ENCODE measurements at places on chromosomes 2 and 18.

DNA sequence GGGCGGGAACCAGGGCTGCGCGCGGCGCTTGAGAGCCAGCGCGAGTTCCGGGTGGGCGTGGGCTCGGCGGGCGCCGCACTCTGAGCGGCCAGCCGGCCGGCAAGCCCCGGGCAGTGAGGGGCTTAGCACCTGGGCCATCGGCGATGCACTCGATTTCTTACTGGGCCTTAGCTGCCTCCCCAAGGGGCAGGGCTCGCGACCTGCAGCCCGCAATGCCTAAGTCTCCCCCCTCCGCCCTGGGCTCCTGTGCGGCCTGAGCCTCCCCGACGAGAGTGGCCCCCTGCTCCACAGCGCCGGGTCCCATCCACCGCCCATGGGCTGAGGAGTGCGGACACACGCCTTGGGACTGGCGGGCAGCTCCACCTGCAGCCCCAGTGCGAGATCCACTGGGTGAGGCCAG, 36.5 kb upstream of the MAP2 start:
- no peak overlapping the region for H3K4me3 ChIP-seq
- DNase-seq = no peak
- no peaks in the 10 kb centered on the region for H3K27me3 ChIP-seq

DNA sequence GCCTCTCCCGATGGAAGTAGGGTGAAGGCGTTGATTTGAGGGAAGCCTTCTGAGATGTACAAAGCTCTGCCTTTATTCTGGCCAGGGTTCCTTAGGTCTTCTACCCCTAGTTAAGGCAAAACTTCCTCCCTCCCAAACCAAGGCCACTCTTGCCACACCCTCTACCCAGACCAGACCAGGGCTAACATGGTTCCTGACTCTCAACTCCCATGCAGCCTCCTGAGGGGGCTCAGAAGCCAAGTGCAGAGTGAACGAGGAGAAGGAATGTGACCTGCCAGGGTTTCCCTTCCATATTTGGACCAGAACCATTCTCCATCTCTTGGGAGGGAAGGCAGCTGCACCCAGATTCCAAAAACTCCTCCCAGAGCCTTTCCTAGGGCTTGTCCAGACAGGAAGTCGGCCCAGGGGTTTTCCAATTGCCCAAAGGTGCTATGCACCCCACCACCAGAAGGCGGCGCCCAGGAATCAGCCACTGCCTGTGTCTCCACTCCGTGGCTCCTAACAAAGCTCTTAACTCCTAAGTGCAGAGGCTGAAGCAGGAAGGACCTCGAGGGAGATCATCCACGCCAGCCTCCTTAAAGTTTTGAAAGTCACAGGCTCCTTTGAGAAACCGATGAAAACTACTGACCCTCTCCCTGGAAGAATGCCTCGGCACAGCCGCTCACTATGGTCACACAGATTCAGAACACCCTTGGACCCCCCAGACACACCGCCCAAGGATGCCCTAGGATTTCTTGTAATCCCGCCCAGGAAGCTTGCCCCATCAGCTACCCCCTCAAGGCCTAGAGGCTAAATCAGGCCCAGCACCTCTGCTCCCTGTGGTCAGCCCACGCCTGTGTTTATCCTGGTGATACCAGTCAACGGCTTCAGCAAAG, 157.8 kb downstream of the SMAD2 start:
- peak; percentile 79 for DNase-seq
- no peak overlapping the region for H3K4me3 ChIP-seq
- no peaks in the 10 kb centered on the region for H3K27me3 ChIP-seq
- no peak overlapping the region for H3K27ac ChIP-seq
- H3K36me3 ChIP-seq = no peaks in the 10 kb centered on the region
- 0 out of 2 replicates have a peak, but pooled peaks cover under 1% of the 10 kb centered on the region for H3K4me1 ChIP-seq

DNA sequence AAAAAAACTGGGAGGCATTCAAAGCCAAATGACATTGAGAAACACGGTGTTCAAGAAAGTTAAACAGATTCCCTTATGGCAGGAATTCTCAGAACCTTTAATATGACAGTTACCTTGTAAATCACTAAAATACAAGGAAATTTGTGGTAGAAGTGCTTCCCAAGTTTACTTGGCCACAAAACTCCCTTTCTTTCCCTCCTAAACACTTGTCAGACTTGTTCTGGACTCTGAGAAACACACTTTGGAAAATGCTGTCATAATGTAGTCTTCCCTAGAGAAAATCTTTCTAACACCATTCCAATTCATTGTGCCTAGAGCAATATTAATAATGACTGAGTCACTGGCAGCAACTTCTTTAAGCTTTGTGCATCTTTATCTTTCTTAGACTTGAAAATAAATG, 140.4 kb downstream of the ANKRD44 start:
- H3K27me3 ChIP-seq = no peaks in the 10 kb centered on the region
- H3K4me1 ChIP-seq = 0 out of 2 replicates have a peak, but pooled peaks cover 1% of the 10 kb centered on the region
- H3K4me3 ChIP-seq = no peak overlapping the region
- DNase-seq = no peak

- no peaks in the 10 kb centered on the region for H3K4me1 ChIP-seq
- H3K27ac ChIP-seq = no peak overlapping the region
- no peak overlapping the region for H3K4me3 ChIP-seq
- H3K36me3 ChIP-seq = no peaks in the 10 kb centered on the region
- no peaks in the 10 kb centered on the region for H3K27me3 ChIP-seq
- DNase-seq = no peak
These were observed 6.3 kb downstream of the C2orf81 start for GRCh38 chr2:74414881-74415761.

DNA sequence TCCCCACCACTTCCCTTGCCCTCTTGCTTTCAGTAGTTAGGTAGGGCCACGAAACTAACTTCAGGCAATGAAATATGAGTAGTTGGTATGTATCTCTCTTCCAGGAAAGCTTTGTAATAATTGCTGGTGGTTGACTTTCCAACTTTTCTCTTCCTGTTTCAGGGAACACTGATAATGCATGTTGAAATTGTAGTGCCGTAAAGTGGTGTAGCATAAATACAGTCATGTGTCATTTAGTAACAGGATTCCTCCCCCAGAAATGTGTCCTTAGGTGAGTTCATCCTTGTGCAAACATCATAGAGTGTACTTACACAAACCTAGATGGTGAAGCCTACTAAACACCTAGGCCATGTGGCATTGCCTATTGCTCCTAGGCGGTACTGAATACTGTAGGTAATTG, 429.2 kb downstream of the PID1 start:
- no peaks in the 10 kb centered on the region for H3K36me3 ChIP-seq
- H3K27me3 ChIP-seq = no peaks in the 10 kb centered on the region
- DNase-seq = no peak
- no peak overlapping the region for H3K4me3 ChIP-seq
- H3K27ac ChIP-seq = no peak overlapping the region
- no peaks in the 10 kb centered on the region for H3K4me1 ChIP-seq

DNA sequence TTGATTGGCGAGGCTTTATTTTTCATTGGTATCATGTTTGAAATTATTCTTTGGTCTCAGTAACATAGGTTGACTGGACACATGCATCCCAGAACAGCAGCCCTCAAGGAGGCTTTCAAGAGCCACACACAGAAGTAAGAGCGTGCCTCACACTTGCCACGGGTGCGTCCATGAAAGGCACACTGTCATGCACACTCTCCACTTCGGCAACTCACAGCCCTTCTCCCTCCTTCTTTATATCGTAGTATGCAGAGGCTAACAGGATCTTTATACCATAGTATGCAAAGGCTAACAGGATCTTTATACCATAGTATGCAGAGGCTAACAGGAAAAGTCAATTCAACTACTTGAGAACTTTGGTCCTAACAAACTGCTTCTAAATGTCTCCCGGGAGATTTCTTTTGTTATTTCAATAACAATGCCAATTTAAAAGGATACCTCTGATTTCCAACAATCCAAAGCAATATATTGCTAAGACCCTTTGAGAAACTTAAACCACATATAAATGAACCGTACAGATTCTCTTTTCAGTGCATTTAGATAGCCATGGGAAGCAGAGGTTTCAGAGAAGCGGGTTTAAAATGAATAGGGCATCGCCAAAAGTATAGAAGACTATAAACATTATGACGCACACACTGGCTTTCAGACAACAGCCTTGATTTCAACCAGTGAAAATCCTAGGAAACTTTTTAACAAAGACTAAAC, 26.5 kb upstream of the ZNF516 start:
- H3K27me3 ChIP-seq = no peaks in the 10 kb centered on the region
- H3K4me3 ChIP-seq = no peak overlapping the region
- DNase-seq = no peak

GRCh38 chr2:223107825-223108224, 55.8 kb downstream of the KCNE4 start:
- no peaks in the 10 kb centered on the region for H3K4me1 ChIP-seq
- H3K27me3 ChIP-seq = no peaks in the 10 kb centered on the region
- H3K4me3 ChIP-seq = no peak overlapping the region
- no peak for DNase-seq
- H3K27ac ChIP-seq = no peak overlapping the region
- H3K36me3 ChIP-seq = no peaks in the 10 kb centered on the region

- DNase-seq = no peak
- H3K4me1 ChIP-seq = no peaks in the 10 kb centered on the region
- no peak overlapping the region for H3K4me3 ChIP-seq
- H3K27me3 ChIP-seq = no peaks in the 10 kb centered on the region
- H3K27ac ChIP-seq = no peak overlapping the region
These were observed 180.6 kb downstream of the RDH14 start for GRCh38 chr2:18379870-18380269.

GRCh38 chr2:36680012-36680411, 16.5 kb upstream of the VIT start:
- H3K4me1 ChIP-seq = no peaks in the 10 kb centered on the region
- no peaks in the 10 kb centered on the region for H3K36me3 ChIP-seq
- H3K27ac ChIP-seq = no peak overlapping the region
- no peak overlapping the region for H3K4me3 ChIP-seq
- no peak for DNase-seq
- no peaks in the 10 kb centered on the region for H3K27me3 ChIP-seq

- no peaks in the 10 kb centered on the region for H3K27me3 ChIP-seq
- H3K4me1 ChIP-seq = no peaks in the 10 kb centered on the region
These were observed 33.2 kb downstream of the B3GNT2 start for GRCh38 chr2:62229082-62229605.

DNA sequence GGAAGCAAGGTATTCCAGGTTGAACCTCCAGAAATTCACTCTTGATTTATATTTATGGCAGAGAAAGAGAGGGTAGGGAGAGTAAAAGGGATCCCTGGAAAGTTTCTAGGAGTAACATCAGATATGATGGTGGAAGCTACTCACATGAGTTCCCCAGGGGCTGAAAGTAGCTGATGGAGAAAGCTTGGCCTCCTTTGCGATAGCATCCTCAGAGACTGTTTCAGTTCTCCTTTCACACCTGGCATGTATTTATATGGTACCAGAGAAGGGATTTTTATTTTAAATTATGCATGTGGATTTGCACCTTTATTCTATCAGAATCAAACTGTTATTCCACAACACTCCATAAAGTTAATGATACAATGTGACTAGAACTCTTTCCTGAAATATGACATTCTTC, 126.3 kb upstream of the OSR1 start:
- no peak for DNase-seq
- no peaks in the 10 kb centered on the region for H3K36me3 ChIP-seq
- H3K4me3 ChIP-seq = no peak overlapping the region
- H3K27ac ChIP-seq = no peak overlapping the region

DNA sequence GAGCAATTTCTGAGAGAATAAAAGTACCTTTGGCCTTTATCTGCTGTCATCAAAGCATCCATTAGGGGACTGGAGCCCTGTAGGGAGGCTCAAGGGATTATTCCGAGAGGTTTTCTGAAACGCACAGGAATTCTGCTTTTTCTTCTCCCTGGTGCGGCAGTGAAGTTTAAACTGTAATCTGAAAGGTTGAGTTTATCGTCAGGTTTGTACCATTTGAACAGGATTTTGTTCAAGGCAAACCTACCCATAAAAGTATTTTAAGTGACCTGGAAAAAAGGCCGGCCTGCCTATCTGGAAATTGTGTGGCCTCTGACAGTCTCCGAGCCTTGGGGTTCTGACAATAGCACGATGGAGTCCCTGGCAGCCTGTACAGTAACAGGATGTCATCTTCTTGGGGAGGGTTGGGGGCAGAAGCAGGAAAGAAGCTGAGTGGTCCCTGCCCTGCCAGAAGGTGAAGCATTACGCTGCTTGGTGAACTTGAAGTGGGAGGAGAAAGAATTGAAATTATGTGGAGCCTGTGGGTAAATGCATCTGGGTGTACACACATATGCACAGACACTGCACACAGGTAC, 272.0 kb downstream of the CYRIA start:
- H3K36me3 ChIP-seq = no peaks in the 10 kb centered on the region
- no peak for DNase-seq
- no peak overlapping the region for H3K4me3 ChIP-seq

Data from iPS DF 6.9 (cell line).